ENCODE measurements at places on chromosomes 7 and 10.

DNA sequence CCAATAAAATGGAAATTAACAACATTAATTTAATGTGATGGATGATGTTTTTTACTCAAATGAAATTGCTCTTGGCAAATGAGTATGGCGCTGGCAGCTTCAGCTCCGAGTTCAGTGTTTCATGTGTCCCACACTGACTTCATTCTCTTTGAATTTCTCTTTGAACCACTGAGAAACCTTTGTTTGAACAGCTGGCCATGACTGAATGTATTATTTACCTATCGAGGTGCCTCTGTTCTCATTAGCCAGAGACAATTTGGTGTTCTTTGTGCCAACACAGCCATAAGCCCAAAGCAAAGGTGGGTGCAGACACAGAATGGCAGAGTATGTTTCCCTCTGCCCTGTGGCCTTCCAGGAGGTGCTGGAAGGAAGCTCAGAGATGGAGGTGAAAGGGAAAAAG lies 42.1 kb downstream of the TMEM178B start:
- no peak for DNase-seq

GRCh38 chr7:111953611-111954010 lies 252.6 kb downstream of the DOCK4 start:
- no peak for DNase-seq

DNA sequence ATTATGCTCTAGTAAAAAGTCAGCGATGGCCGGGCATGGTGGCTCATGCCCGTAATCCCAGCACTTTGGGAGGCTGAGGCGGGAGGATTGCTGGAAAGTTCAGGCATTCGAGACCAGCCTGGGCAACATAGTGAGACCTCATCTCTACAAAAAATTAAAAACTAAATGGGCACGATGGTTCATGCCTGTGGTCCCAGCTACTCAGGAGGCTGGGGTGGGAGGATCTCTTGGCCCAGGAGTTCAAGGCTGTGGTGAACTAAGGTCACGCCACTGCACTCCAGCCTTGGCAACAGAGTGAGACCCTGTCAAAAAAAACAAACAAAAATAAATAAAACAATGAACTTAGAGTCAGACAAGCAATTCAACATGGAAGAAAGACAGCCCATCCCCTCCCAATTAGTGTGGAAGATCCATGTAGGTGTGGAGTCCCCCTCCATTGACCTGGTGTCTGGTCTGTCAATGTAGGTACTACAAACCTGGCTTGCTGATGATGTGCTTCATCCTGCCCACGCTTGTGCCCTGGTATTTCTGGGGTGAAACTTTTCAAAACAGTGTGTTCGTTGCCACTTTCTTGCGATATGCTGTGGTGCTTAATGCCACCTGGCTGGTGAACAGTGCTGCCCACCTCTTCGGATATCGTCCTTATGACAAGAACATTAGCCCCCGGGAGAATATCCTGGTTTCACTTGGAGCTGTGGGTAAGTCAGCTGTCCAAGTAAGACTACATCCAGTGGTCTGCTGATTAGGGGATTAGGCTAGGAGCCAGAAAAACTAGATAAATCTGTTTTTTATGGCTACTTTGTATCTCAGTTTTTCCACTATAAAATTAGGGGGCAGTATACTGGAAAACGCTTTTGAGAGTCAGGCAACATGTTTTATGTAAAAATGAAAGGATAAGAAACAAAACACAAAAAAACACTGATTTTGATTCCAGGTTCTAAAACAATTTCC lies 9.3 kb downstream of the SCD start:
- no peak for DNase-seq

GRCh38 chr7:130845581-130846085 lies 111.6 kb upstream of the KLF14 start:
- no peak for DNase-seq

- no peak for DNase-seq
These were observed 544.2 kb downstream of the CNTNAP2 start for GRCh38 chr7:146660839-146661238.

DNA sequence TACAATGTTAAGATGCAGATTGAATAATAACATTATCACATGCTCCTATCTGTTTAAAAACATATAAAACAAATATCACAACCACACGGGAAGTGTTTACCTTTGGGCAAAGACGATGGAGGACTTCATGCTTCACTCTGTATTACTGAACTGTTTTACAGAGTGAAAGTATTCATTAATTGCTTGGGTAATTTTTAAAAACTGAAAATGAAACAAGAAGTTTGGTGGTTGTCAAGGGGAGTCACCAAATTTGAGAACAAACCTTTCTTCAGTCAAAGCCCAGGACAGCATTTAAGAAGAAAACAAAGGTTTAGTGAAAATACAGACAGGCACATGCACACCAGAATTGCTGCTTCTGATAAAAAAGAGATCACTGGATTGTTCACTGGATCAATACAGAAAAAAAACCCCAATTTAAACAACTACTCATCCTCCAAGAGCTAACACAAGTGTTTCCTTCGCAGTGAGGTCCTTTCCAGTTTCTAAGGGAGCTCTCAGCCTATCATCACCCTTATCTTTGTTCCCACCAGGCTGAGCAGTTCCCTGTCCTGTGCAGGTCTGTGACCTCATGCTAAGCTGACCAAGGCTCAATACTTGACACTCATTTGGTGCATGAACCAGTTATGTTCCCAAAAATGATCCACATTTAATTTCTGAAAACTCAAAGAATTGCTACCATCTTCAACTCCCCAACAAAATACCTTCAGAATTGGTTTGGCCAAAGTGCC lies 8.8 kb downstream of the PARP12 start:
- no peak for DNase-seq

DNA sequence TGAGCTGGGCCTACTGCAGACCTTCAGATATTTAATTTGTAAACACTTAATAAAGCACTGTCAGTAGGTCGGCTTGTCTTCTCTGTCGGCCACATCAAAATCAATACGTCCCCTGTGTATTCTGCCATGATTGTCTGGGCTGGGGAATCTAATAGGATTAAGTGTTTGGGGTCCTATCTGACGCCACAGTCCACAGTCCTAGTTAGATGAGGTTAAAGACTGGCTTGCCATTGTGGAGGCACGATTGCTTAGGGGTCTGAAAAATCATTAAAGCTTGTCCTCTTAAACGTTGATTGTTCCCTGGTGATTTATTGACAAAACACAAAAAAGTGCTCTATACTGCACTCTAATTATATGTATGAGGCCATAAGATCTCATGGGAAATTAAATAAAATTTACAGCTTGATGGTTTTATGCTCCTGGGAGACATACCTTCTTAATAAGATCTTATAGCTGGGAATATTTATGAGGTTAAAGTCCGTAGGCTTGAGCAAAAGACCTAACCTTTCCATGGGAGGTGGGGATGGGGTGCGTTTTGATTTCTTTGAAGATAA lies 650.3 kb upstream of the GALNT17 start:
- DNase-seq, result no peak

GRCh38 chr10:124628676-124629021 lies 115.5 kb downstream of the FAM53B start:
- DNase-seq, result no peak

- no peak for DNase-seq
These were observed 124.1 kb upstream of the EFCAB10 start for GRCh38 chr7:105705427-105705826.

- no peak for DNase-seq
These were observed 188.9 kb upstream of the KMT2E start for GRCh38 chr7:104825099-104825498.

GRCh38 chr7:158567153-158567603 lies 20.4 kb downstream of the PTPRN2 start:
- DNase-seq, result no peak

- no peak for DNase-seq
These were observed 187.0 kb upstream of the C7orf33 start for GRCh38 chr7:148403466-148403993.

- no peak for DNase-seq
These were observed 74.5 kb downstream of the CCDC6 start for GRCh38 chr10:59831658-59832503.

DNA sequence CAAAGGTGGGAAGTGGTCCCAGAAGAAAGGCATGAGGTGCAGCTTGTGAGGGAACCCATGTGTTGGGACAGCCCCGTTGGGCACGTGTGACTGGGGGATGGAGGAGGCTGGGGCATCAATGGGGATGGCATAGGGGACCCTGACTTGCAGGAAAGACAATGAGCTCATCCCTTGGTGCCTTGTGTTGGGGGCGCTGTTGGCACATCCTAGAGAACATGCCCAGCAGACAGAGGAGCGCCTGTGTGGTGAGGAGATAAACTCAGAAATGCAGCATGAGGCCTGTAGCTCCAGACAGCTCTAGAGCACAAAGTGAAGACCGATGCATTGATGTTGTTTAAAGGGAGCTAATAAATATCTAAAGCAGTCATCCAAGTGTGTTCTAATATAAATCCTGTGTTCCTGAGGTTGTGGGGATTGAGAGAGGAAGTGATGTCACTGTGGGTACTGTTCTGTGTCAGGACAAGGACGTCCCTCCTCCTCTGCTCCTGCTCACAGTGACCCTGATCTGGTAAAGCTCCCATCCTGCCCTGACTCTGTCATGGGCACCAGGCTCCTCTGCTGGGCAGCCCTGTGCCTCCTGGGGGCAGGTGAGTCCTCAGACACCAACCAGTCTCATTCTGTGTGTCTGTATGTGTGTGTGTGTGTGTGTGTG lies 126.1 kb upstream of the PRSS58 start:
- no peak for DNase-seq

GRCh38 chr7:38909870-38910269 lies 879 bp upstream of the VPS41 start:
- DNase-seq, result no peak

DNA sequence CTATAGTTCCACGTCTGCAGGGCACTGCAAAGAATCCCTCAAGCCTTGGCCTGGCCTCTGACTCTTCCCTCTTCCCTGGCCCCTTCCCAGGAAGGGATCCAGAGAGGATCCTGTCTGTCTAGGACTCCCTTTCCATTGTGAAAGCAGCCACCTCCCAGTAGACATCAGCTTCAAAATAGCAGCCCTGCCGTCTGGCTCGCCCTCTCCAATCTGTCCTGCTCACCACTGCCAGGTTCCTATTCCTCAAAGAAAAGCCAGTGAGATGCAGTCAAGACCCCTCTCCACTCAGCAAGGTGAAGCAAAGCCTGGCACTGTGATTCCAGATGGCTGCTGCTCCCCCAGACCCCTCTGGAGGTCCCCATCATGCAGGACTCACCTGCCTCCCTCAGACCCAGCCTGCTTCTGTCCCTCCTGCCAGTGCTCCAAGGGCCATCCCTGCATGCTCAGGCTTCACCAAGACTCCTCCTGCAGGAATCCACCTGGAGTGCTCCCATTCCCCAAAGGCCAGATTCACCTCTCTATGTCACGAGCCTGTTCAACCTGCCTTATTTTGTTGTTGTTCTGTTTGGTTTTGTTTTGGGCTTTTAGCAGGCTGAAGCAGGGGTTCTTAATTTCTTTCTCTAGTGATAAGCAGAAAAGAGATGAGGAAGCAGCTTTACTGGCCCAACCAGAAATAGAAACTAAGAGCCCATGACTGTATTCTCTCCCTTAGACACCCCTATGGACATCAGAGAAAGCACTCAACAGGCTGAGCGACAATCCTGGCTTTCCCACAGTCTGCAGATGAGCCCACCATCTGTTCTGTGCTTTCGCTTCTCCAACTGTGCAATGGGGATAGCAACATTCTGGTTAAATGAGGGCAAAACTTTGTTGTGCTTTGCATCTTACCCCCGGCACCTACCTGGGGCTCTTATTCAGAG lies 305.1 kb downstream of the GRID1 start:
- DNase-seq, result no peak

GRCh38 chr10:5891009-5891408 lies 966 bp downstream of the FBH1 start:
- no peak for DNase-seq

DNA sequence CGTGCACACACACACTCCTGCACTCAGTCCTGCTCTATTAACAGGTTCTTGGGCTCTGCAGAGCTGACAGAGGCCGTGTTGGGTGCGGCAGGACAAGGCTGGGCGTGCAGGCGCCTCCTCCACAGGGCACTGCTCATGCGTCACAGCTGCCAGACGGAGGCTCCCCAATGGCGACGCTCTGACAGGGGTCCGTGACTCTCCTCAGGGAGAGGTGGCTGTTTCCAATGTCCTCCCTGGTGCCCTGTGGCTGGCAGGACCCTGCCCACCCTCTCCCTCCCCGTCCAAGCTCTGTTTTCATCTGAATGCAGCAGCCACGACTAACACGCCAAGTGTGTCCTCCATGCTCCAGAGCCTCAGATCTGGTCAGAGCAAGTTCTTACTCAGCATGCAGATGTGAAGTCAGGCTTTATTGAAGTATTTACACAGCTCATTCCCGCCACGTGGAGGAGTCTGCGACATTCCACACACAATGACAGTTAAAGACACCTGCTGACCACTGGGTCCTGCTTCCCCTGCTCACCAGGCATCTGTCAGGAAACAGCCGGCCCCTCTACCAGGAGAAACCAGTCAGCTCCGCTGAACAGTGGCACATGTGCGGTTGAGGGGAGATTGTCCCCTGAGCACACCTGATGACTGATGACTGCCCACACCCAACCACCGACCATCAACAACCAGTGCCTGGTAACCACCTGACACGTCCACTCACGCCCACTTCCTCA lies 116.7 kb downstream of the VIPR2 start:
- DNase-seq, result peak; percentile 43

- DNase-seq, result no peak
These were observed 29.8 kb upstream of the GNA12 start for GRCh38 chr7:2873686-2874551.

DNA sequence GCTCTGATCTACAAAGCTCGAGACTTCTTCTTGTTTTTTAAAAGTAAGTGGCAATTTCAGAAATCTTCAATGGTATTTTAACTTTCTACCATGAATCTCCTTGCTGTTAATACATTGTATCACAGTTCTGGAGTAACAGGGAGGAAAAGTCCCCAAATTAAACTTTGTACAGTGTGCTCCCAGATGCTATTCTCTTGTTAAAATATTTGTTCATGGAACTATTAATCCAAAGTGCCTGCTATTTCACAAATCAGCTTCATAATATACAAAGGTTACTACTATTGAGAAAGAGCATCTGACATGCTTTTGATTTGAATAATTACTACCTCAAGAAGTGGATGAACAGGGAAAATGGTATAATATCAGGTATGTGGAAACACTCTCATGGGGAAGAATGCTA lies 36.6 kb downstream of the SIRT1 start:
- DNase-seq, result no peak

GRCh38 chr10:45640941-45641340 lies 31.6 kb downstream of the ZFAND4 start:
- DNase-seq, result no peak

DNA sequence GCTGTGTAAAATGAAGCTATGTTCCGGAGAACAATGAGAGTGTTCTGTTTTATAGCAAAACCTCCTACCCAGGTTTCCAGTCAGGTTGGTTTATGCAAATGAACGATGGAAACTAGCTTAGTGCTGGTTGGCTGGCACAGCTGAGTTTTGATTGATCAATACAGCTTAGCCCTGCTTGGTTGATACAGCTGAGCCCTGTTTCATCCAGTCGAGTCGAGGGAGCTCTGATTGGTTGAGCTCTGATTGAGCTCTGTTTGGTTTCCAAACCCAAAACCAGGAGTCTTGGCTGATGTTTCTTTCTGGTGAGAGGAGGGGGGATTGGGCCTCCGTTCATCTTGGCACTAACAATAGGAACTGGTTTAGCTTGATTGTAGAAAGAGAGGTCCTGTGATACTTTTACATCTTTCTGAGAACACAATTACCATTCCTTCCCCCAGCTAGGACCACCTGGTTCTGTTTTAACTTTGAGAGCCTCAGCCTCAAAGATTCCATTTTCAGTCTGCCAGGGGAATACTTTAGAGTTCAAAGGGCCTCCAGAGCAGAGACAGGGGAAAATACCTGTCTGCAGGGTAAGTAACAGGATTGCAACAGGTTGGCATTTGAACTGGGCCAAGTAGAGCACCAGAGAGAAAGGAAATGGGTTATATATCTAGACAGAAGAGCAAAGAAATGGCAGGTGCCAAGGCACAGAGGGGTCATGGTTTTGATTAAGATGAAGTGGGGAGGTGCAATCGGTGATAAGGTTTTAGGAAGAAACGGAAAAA lies 210.9 kb downstream of the GRM8 start:
- no peak for DNase-seq

Data from nephron progenitor cell (in vitro differentiated cells).